CD4-positive, alpha-beta T cell treated with Interferon gamma for 1 hour (primary cell): ENCODE measurements at places on chromosomes 5 and 9.

DNA sequence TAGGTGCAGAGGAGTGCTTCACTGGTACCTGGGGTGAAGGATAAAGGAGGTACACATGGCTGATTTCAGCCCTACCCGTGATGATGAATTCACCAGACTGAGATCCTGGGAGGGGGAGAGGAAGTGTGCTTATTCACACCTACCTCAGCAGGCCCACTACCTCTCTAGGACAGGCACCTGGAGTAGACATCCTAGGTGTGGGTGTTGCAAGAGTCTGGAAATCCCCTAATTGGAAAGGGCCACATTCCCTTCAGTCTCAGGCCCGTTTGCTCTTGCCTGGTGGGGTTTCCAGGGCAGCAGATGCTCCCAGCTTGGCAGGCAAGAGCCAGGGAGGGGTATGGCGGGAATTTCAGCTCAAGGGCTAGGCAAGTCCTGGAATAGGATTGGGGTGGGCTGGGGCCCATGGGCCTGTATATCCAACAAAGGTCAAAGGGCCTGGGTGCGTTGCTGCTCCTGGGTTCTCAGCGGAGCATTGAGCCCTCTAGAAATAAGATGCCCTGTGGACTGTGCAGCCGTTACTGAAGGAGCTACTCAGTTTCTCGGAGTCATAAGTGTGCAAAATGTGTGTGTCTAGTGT is 5.8 kb upstream of the CCL21 start:
- no peak for DNase-seq

DNA sequence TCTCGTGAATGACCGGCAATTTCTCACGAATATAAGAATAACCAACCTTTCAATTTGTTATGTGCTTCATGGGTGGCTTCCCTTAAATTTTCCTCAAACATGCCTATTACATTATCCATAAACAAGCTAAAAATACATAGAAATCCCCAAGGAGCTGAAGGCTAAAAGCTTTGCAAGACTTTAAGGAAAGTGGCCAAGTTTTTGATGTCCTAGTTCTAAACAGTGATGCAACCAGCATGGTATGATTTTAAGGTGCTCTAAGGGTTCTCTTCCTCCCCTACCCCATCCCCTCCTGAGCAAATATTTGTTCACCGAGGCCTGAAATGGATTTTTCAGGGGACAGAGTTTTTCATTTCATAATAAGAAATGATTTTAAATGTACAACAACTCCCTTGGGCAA is 79.8 kb downstream of the RGS7BP start:
- DNase-seq: no peak

GRCh38 chr9:113427629-113428028 is 17.1 kb downstream of the C9orf43 start:
- DNase-seq: no peak

DNA sequence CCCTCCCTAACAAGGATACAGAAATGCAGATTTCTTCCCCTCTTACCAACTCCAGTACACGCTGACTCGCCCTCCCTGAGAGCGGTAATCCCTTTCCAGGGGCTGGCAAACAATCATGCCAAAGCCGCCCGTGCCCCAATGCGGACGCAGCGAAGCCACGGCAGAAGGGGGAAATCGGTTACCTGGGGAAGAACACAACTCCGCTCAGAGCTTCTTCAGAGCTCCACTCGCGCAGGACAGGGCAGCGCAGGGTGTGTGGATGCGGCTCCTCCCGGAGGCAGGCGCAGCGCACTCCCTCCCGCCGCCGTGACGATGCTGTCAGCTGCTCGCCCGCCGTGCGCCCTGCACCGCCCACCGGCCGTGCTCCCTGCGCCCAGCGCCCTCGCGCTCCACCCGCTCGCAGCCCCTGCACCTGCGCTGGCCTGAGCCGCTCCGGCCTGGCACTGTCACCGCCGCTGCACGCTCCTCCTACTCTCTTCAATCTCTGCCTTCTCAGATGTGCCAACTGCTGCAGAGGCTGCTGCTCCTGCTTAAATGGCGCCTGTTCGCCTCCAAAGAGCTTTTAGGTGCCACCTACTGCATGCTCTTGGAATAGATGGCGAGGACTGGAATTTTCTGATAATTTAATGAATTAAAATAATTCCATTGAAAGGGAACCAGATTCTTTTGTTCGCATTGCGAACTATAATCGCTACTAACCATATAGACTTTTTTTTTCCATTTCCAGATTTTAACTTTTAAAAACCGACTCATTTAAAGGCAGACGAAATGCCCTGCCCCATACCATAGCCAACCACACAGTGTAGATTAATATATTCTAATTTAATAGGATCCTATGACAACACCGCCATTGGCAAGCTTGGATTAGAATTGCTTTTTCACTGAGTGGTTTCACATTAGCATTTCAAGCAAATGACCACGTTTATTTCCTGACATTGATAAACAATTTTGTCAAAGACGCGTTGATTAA is at the start of gene DIRAS2:
Gene DIRAS2 (minus strand): TSS at position 255 of the 970 bp plus-strand sequence. CDS start 28,997 bp downstream, outside the sequence.
- DNase-seq: no peak

DNA sequence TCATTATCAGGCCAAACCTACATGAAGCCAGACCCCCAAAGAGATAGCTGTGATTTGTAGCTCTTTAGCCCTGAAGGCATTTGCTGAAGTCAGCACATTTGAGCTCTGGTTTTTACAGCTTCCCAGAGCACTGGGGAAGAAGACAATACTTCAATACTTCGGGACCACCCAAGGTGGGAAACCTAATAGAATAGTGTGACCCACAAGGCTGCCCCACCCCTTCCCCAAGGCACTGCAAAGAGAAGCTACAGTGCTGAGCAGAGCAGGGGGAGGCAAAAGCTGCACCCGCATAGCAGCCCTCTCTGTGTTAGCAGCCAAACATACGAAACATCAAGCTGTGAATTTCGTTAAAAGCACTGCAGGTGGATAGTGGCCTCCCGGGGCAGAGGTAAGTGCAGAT is 87.3 kb downstream of the HSD17B3 start:
- DNase-seq: no peak

DNA sequence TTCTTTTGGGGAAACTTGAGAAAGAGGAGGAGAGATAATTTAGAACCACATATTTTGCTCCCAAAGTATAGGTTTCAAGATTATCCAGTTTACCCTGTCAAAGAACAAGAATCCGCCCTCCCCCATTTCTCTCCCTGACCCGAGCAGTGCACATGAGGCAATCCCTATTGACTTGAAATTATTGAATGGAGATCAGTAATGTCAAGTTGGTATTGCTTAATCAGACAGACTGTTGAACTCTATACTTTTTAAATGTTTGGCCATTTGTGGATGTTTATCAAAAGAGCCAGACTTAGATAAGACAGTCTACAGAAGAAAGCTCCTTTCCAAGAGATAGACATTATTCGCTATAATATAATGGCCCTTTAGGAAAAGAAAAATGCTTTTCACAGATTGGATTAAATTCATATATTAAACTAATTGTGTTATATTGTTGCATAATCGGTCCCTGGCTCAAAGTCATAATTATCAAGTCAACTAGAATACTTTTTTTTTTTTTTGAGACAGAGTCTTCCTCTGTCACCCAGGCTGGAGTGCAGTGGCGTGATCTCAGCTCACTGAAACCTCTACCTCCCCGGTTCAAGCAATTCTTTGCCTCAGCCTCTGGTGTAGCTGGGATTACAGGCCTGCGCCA is 5.3 kb downstream of the SLC25A25 start:
- no peak for DNase-seq

- DNase-seq: no peak
Measured at GRCh38 chr5:61820836-61821235, 485.2 kb upstream of the KIF2A start.

DNA sequence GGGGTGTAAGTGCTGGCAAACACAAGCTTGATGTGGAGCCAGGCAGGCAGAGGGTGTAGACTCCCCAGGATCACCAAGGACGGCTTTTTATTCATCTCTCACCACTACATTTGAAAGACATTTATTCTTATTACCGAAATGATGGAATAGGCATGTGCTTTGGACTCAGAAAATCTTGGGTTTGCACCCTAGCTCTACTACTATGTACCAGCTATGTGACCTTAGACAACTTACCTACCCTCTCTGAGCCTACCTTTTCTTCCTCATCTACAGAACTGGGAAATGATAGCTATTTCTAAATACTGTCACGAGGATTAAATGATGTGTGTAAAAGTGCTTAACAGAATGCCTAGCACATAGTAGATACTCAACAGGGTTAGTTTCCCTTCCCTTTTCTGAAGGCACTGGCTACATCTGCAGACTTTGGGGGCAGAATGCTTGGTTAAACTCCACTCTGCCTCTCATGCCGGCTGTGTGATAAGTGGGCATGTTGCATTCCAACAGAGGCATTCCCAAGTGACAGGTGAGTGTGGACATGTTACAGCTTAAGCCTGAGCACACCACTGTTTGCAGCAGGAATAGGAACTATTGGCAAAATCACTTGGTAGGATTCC is 94.8 kb downstream of the SLC1A3 start:
- DNase-seq: no peak

- no peak for DNase-seq
Measured at GRCh38 chr9:120156376-120156775, 423.6 kb downstream of the CDK5RAP2 start.

DNA sequence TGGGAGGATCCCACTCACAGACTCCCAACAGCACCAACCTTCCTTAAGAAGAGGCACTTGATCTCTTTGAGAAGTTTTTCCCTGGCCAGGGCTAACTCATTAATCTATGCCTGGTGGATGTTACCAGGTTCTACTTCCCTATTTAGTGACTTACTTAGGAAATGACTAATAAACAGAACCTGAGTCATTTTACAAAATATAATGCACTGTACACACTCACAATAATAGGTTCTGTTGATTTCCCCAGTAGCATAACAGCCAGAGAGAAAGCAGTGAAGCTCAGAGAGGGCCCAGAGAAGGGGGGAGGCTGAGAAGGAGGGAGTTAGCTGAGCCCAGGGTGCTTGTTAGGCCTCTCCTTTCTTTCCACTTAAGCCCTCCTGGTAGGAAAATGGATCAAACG is 27.1 kb downstream of the FRMD3 start:
- DNase-seq: peak; percentile 5

DNA sequence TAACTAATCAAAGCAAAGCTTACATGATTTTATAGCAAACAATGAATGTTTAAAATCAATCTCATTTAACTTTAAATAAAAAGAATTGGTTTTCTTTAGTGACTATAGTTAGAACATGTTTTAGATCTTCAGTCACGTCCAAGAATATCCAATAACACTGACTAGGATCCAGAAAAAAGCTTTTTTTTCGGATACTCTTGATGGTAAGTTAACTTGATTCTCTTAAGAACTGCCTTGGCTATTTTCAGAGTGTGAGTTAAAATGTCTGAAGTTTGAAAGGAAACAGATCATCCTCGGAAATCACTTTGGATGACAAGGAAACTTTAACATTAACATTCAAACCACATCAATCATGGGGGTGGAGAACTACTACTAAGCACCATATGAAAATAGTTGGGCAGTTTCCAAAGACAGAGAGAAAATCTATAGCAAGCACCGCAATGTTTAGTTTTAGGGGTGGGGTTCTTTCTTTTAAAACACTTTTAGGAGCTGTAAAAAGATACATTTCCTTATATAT is 83.7 kb upstream of the SLC27A6 start:
- no peak for DNase-seq

GRCh38 chr9:36521148-36521547 is 51.5 kb upstream of the MELK start:
- DNase-seq: no peak

- no peak for DNase-seq
Measured at GRCh38 chr5:116887104-116887503, 312.5 kb upstream of the SEMA6A start.

DNA sequence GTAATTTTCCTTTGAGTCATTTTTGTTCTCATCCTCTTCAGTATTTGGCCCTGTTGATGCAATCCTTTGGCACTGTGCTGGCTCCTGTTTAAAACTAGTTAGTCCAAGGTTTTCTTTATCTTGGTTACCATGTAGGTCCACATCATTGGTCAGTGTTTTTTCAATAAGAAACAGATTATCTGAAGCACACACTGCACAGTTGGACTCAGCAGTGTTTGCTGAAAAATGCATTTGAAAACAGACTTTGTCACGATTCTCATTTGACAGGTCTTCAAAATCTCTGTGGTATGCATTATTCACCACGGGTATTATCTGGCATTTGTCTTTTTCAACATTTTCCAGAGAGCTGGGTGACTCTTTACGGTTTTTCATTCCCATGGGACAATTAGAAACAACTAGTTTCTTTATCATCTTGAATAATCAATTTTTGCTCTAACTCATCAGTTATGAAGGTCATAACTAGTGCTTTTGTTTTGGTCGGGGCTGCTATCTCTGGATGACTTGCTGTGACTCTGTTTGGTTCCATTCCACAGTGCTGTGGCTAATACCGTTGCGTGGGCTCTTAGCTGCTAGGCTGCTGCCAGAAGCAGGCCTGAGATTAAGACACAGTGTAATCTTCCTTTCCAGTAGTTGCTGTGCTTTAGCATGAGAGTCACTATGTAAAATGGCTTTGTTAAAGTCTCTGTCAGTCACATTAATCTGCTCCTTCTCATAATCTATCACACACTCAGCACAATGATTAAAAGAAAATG is 36.2 kb downstream of the NUDT12 start:
- DNase-seq: no peak

DNA sequence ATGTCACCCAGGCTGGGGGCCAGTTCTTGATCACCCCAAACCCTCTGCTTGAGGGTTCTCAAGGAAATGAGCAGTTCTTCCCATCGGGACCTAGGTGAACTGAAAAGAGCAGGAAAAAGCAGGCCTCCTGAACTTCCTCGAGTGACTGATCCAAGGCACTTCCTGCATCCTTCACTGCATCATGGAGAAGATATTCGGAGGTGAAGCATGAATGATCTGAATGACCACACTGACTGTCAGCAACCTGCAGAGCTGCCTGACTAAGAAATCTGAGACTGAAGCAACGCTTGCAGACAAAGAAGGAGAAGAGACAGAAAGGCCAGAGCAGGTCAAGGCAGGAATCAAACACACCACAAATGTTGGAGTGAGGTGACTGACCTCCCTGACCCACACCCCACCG is 420.2 kb downstream of the AGTPBP1 start:
- DNase-seq: no peak

DNA sequence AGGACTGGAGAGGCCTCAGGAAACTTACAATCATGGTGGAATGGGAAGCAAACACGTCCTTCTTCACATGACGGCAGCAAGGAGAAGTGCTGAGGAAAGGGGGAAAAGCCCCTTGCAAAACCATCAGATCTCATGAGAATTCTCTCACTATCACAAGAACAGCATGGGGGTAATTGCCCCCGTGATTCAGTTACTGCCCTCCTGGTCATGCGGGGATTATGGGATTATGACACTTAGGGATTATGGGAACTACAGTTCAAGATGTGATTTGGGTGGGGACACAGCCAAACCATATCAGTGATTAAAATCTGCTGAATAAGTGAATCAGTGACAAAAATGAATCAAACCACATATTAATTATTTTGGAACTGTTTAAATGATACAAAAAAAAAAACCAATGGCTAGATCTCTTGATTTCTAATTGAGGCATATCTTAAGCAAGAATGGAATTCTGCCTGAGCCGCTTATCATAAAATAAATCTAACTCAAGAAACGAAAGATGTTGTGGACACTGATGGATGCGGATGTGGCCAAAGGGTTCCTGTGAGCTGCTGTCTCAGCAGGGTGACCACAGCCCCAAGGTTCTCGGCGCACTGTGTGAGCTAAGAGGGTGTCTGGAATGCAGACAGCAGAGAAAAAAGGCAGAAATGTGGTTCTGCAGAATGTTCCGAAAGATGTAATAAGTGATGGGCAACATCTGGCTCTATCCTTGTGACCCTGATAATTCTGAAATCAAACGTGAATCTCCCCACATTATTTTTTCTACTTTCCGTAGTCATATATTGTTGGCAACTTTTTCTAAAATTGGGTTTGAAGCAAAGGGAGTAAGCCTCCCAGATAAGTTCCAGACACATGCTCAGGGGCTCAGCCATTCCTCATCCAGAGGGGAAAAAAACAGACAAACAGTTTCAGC is 107.2 kb upstream of the ICE1 start:
- no peak for DNase-seq

GRCh38 chr9:131288217-131288616 is 1.3 kb upstream of the PLPP7 start:
- no peak for DNase-seq
